ENCODE measurements at places on chromosomes 13 and 19. TPM values are rescaled to one million over a fixed set of nuclear protein-coding genes. Genes with fewer than 3 reads are reported as not detected.

Gene CGB2
- total RNA-seq: not detected

Gene LACC1
- 3.2 TPM for total RNA-seq

Gene FCER2
- total RNA-seq: not detected

Gene FGF22
- not detected for total RNA-seq

Gene FOSB
- total RNA-seq: 5.6 TPM

DNA sequence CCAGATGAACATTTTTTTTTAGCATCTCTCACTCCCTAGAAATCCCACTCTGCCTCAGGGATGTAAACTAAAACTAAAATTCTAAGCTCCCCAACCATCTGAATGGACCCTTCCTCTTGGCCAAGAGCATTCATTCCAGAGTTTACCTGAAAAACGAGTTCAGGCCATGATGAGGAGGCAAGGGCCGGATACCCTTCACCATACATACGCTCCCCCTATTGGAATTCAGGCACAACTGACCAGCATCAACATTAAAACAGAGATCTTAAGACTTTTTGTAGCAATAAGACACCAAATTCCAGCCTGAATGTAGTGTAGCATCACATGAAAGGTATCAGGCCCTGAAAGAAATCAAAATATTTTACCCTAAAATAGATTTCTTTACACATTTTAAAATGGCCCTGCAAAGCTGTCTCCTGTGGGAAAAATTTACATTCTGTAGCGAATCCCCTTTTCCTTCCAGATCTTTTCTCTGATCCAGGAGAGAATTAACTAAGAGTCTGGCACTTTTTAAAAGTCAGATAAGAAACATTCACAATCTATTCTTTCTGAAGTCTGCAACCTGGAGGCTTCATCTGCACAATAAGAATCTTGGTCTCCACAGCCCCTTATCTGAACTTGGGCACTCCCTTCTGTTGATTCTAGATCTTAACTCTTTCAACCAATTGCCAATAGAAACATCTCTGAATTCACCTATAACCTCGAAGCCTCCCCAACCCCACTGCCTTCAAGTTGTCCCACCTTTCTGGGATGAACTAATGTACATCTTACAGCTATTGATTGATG lies 888.5 kb downstream of the UQCRFS1 start:
- DNase-seq: no peak

- DNase-seq: no peak
Observed at GRCh38 chr19:5261156-5261890, 79.3 kb downstream of the PTPRS start.

GRCh38 chr19:41030651-41031050 lies 39.6 kb downstream of the CYP2B6 start:
- DNase-seq: no peak

GRCh38 chr19:14035706-14036105 lies 4.1 kb downstream of the IL27RA start:
- no peak for DNase-seq

DNA sequence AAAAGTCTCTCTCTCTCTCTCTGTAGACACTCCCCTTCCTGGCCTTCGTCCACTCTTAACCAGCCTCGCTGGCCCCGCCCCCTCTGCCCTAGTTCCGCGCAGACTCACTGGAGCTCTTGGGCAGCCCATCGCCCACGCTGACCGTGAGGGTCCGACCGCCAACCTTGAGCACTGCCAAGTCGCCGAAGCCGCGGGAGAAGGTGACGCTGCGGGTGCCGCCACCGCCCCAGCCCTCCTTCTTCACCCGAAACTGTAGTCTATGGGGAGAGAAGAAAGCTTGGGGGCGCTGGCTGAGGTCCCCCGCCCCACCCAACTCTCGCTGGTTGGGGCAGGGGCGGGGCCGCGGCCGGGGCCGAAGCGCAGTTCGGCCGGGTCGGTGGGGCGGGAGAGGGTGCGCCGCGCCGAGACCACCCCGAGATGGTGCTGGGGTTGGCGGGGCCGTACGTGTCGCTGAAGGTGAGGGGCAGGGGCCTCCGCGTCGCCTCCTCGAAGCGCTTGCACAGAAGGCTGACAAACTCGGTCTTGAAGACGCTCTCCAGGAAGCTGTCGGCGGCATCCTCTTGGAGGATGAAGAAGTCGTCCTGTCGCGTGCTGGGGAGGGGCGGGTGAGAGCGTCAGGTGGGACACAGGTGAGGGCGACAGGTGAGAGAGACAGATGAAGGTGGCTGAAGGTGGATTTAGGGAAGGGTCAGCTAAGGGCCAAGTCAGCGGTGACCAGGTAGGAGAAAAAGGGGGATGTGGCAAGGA lies 12.6 kb upstream of the ZNF414 start:
- no peak for DNase-seq

DNA sequence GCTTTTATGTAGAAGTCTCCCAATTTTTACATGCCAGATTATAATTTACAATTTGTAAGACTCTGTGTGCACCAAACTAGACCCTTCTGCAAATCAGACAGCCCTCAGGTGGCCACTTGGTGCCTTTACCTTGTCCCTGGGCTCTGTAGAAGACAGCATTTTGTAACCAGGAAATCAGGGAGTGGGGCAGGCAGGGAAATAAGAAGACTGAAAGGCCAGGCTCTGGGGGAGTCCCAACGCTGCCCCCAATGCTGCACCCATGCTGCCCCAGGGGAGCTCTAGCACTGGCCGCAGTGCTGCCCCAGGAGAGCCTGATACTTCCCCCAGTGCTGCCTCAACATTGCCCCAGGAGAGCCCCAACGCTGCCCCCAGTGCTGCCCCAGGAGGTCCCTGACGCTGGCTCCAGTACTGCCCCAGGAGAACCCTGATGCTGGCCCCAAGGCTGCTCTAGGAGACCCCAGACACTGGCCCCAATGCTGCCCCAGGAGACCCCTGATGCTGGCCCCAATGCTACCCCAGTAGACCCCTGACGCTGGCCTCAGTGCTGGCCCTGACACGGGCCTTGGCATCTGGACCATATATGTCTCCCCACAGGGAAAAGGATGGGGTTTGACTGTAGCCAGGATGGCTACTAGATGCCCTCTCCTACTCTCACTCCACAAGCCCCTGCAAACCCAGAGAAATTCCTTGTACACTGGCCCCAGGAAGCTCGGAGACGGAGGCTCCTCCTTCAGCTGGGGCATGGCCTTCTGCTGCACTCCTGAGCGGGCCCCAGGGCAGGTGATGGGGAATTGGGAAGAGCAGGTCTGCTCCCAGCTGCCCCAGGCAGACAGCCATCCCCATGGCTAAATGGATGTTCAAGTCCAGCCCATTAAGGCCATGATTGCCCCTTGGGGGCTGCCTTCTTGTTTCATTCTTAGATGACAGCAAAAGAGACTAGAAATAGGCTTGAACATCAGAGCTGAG lies 23.6 kb downstream of the VSTM2B start:
- DNase-seq: no peak

DNA sequence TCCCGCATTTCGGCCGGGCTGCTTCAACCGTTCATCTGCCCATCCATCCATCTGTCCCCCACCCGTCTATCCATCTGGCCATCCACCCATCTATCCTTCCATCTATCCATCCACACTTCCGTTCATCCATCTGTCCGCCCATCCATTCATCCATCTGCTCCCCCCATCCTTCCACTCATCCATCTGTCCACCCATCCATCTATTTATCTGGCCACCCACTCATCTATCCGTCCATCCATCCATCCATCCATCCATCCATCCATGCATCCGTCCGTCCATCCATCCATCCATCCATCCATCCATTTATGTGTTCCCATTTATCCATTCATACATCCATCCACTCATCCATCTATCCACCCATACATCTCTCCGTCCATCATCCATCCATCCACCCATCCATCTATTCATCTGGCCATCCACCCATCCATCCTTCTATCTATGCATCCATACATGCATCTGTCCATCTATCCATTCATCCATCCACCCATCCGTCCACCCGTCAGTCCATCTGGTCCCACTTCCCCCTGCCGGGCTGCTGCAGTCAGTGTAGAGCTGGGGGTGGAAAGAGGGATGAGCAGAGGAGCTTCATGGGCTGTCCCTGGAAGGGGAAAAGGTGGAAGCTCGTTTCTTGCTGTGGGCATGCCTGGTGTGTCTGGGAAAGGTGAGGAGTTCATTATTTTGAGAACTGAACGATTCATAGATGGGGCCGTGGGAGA lies 722 bp downstream of the HSD11B1L start:
- DNase-seq: no peak

- DNase-seq: peak; percentile 53
Observed at GRCh38 chr13:52454459-52454819, 839 bp upstream of the CKAP2 start.

- peak; percentile 61 for DNase-seq
Observed at GRCh38 chr19:7251494-7251893, 42.7 kb downstream of the INSR start.

- DNase-seq: no peak
Observed at GRCh38 chr19:31882709-31883108, 462.7 kb upstream of the ZNF507 start.

- DNase-seq: peak; percentile 85
Observed at GRCh38 chr19:17001603-17002183, 24.9 kb downstream of the CPAMD8 start.

Measured in activated CD8-positive, alpha-beta memory T cell treated with anti-CD3 and anti-CD28 coated beads, Interleukin-2, amount 10 ng/mL, durations not matched to agents 7 days and 5 days (primary cell).